ENCODE measurements at places on chromosomes 12 and 14.

DNA sequence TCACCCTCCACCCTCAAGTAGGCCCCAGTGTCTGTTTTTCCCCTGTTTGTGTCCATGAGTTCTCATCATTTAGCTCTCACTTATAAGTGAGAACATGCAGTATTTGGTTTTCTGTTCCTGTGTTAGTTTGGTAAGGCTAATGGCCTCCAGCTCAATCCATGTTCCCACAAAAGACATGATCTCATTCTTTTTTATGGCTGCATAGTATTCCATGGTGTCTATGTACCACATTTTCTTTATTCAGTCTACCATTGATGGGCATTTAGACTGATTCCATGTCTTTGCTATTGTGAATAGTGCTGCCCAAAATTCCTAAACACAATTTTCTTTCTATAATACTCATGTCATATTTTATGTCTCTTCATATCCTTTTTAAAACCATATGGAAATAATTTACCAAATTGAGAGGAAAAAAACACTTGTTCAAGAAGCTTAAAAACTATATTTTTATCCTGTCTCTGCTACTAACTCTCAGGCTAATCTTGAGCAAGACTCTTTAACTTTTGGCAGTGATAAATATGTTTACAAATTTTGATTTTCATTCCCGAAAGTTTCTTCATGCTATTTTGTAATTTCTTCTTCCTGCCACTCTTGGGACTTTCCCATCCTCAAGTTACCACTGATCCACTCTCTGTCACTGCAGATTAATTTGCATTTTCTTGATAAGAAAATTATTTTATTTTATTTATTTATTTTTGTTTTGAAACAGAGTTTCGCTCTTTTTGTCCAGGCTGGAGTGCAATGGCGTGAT is 28.0 kb upstream of the OSBPL8 start:
- H3K36me3 ChIP-seq: no peaks in the 10 kb centered on the region
- H3K27ac ChIP-seq: no peak overlapping the region
- no peaks in the 10 kb centered on the region for H3K4me1 ChIP-seq
- no peaks in the 10 kb centered on the region for H3K27me3 ChIP-seq
- H3K4me3 ChIP-seq: no peak overlapping the region

- DNase-seq: no peak
- no peaks in the 10 kb centered on the region for H3K4me1 ChIP-seq
- no peaks in the 10 kb centered on the region for H3K36me3 ChIP-seq
- no peak overlapping the region for H3K4me3 ChIP-seq
- H3K27me3 ChIP-seq: no peaks in the 10 kb centered on the region
Measured at GRCh38 chr12:19639781-19640415, 200.6 kb downstream of the AEBP2 start.

DNA sequence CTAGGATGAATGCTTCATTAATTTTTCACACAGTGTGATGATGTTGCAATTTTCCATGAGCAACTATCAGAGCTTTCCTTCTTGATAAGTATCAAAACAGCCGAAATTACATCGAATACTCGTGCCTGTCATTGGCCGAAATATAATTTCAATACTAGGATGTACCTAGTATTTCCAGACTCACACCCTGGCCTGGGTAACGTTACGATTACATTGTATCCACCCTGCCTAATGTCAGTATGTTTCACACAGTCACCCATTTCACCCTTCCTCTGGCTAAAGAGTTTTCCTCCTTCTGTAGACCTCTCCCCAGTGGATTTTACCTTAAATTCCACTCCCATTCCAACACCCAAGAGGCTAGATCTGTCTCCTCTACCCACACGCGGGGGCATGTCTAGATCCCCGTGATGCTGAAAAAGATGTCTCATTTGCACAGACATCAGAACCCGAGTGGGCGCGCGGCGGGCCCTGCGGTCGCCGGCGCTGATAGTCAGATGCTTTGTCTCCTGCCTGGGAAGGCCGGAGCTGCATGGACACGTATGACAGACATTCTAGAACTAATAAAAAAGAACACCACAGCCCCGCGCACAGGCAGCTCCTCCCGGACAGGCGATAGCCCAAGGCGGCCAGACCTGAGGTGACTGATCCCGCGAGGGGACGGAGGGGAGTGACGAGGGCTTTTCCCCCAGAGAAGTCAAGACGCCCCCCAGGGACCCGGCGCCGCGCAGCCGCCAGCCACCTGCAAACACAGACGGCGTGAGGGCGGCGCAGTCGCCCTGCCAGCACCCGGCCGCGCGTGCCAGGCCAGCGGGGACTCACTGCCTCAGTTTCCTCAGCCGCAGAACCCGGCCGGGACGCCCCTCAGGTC is 723 bp downstream of the KIF21A start:
- H3K4me3 ChIP-seq: peak overlapping the region; percentile 84
- no peaks in the 10 kb centered on the region for H3K36me3 ChIP-seq
- DNase-seq: peak; percentile 51
- no peaks in the 10 kb centered on the region for H3K4me1 ChIP-seq
- H3K27me3 ChIP-seq: no peaks in the 10 kb centered on the region

DNA sequence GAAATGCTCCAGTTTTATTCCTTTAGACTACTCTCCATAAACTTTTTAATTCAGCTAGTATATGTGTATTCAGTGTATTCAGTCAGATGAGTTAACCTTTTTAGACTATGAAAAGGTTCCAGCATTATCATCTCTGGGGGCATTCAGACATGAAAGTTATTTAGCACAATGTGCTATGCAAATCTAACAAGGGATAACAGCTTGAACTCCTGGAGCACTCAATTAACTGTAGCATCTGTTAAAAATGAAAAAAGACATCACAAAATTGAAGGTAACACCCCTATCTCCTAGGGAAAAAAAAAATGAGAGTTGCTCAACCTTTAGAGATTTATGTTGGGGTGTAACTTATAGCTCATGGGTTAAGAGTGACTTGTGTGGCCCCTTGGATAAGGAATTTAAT is 211.5 kb downstream of the PHLDA1 start:
- H3K27ac ChIP-seq: no peak overlapping the region
- no peak for DNase-seq
- no peak overlapping the region for H3K4me3 ChIP-seq
- no peaks in the 10 kb centered on the region for H3K27me3 ChIP-seq
- H3K4me1 ChIP-seq: no peaks in the 10 kb centered on the region

- no peak overlapping the region for H3K4me3 ChIP-seq
- DNase-seq: no peak
- H3K27me3 ChIP-seq: no peaks in the 10 kb centered on the region
- H3K27ac ChIP-seq: no peak overlapping the region
- H3K4me1 ChIP-seq: no peaks in the 10 kb centered on the region
Measured at GRCh38 chr12:81692008-81692407, 67.1 kb downstream of the PPFIA2 start.

Data from colonic mucosa (tissue), 4 donors.